ENCODE measurements at places on chromosomes 11 and 22. TPM values are rescaled to one million over a fixed set of nuclear protein-coding genes. Genes with fewer than 3 reads are reported as not detected.

The MUC5AC gene
- not detected for total RNA-seq

- no peak for DNase-seq
These were observed 24.2 kb downstream of the MED15 start for GRCh38 chr22:20531404-20532201.

DNA sequence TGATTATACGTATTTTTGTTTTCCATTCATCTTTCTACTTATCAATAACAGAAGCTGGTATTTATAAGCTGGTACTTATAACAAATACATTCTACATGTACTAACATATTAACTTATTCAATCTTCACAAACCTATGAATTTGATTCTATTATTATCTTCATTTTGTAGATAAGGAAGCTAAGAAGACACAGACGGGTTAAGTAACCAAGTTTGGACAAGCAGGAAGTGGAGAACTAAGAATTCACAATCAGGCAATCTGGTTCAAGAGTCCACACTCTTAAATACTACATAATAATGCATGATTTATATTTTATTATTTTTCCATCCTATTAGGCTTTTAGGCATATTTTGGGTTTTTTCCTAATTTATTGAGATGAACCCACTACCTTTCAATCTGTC is 25.0 kb downstream of the FCHSD2 start:
- DNase-seq: no peak

The GRM5 gene
- total RNA-seq: not detected

The CBLIF gene
- not detected for total RNA-seq

DNA sequence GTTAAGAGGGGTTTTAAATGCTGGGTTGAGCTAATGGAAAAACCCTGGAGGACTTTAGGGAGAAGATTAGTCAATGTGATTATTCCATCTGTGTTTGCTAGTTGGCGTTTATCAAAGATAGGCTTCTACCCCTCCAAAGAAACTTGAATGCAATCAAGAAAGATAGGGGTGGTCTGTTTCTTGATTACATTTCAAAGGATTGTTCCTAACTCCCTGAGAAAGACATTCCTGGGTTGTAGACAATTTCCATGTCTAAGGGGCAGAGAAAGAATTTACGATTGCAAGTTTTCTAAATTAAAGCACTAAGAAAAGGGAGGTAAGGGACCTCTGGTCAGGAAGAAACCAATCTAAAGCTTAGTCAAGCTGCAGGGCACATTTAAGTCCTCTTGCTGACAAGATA is 2268.7 kb downstream of the LRRC4C start:
- DNase-seq: no peak

DNA sequence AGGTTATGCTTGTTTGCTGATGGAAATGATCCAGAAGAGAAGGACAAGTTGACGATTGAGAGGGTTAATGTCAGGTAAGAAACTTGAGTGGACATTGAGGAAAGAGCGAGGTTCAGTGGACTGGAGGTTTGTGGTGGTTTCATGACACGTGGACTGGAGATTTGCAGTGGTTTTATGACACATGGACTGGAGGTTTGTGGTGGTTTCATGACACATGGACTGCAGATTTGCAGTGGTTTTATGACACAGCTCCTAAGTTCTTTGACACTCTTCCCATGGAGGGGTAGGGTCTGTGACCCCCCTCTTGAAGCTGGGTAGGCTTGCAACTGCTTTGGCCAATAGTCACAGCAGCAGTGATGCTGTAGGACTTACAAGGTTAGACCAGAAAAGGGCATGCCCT is 5.4 kb upstream of the MAPK8IP2 start:
- no peak for DNase-seq

The FGF19 gene
- total RNA-seq: not detected

GRCh38 chr11:82987997-82988396 is 83.7 kb downstream of the RAB30 start:
- DNase-seq: no peak

GRCh38 chr11:32448232-32448631 is 12.9 kb upstream of the WT1 start:
- no peak for DNase-seq

The COX8A gene
- 451 TPM for total RNA-seq

The SLC22A9 gene
- total RNA-seq: not detected

The SNX15 gene
- total RNA-seq: 28.3 TPM

GRCh38 chr11:1839924-1840779 is 1.4 kb downstream of the TNNI2 start:
- no peak for DNase-seq

The ARSA gene
- 64.2 TPM for total RNA-seq

DNA sequence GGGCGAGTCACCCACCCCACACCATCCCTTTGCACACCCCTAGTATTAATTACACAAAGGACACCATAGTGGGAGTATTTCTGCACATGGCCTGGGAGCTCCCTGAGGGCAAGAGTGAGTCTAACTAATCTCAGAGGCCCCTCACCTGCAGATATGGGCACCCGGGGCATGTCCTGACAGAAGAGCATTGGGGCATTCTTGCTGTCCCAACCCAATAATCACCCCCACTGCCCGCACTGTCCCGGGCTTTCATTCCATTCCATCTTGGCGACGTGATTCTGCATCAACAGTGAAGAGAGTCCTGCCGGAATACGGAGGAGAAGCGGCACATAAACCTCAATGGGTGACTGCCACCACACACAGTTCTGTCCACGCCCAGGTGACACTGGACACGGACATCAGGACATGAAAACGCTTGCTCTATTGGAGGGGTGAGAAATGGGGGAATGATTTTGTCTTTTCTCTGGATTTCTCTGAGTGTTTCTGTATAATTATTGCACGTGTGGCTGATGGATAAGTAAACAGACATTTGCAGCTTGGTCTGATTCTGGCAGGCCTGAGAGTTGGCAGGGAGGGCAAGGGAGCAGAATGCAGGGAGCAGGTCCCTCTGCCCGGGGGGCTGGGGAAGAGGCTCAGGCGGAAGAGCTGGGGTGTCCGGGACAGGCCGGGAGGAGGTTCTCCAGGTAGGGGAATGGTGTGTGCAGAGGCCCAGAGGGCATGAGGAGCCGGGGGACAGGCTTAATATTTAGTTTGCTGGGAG is 38.2 kb downstream of the SCUBE1 start:
- DNase-seq: no peak

The VPREB3 gene
- not detected for total RNA-seq

DNA sequence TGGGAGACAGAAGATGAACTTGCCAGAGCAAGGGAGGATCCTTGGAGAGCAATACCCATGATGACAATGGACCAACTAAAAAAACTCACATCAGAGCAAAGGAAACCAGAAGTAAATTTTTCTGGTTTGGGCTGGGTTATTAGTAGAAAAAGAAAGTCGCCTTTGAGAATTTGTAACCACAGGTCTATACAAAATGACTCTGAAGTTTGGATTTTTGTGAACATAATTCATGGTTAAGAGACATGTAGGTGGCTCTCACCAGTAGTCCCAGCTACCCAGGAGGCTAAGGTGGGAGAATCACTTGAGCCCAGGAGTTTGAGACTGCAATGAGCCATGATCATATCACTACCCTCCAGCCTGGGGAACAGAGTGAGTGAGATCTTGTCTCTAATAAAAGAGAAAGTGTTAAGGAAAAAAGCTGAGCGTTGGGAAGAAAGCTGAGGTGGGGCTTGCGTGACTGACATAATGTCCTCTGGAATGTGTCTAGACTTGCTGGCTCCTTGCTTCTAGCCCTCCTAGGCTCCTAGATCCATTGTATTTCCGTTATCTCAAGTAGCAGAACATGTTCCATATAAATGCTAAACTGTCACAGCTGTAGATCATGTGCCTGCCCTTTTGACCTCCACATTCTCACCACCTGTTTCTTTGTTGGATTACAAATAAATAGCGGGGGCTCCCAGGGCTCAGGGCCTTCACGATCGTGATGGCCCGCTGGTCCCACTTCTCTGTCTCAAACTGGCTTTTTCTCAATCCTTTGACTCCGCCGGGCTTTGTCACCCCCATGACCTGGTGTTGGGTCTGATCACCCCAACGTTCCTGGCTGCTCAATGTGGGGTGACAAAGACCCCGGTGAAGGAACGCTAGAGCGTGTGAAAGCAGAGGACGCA is 56.2 kb upstream of the SC5D start:
- no peak for DNase-seq

- DNase-seq: no peak
These were observed 53.5 kb downstream of the CYTH4 start for GRCh38 chr22:37335806-37336199.

The GGT1 gene
- 48.1 TPM for total RNA-seq

DNA sequence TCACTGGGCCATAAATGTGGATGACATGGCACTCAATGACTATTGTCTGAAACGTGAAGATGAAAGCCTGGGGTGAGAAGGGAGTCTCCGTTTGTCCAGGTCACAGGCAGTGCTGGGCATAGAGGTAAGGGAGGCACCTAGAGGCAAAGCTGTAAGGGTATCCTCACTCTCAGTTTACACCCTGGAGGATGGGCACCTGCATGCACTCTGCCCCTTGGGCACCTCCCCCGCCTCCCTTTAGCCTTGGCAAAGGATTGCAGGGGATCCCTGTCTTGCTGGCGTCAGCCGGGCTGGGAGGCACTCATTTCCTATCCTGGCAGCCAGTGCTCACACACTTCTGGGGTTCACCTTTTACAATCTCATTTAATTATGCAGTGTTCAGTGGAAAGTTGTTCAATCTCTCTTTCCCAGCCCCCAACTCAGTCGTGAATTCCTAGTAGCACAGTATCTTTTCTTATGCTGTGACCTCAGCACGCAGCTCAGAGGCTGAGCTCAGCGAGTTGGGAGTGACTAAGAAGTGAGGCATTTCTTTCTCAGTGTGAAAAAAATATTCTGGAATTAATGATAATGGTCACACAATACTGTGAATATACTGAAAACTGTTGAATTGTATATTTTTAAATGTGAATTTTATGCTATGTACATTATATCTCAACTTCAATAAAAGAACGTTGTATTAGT is 866.6 kb downstream of the BRD1 start:
- DNase-seq: no peak

GRCh38 chr11:2234963-2235362 is 35.4 kb downstream of the ASCL2 start:
- no peak for DNase-seq

The OR51I1 gene
- not detected for total RNA-seq

DNA sequence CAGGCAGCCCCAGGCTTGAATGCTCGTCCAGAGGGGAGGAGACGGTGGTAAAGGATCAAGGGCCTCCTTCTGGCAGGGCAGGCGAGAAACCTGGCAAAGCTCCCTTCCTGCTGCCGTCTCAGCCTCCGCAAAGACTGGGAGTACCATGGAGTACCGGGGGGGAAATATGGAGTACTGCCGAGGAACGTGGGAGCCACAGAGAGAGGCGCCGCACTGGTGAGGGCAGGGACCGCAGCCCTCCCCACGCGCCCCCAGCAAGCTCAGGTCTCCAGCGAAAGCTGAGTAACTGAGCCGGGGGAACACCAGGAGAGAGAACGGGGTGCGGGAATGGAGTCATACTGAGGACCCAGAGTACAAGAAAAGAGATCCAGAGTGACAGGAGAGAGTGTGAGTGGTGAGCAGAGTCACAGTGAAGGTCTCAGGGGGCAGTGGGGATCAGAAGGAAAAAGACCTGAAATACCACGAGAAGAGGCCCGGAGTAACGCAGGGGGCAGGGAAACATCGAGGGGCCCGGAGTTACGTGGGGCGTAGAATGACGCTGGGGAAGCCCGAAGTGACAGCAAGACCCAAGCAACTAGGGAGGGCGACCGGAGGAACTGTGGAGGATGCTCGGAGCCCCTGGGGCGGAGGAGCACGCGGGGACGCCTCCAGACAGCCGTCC is 740 bp downstream of the EML3 start:
- DNase-seq: no peak

The ELFN2 gene
- 0.23 TPM for total RNA-seq

DNA sequence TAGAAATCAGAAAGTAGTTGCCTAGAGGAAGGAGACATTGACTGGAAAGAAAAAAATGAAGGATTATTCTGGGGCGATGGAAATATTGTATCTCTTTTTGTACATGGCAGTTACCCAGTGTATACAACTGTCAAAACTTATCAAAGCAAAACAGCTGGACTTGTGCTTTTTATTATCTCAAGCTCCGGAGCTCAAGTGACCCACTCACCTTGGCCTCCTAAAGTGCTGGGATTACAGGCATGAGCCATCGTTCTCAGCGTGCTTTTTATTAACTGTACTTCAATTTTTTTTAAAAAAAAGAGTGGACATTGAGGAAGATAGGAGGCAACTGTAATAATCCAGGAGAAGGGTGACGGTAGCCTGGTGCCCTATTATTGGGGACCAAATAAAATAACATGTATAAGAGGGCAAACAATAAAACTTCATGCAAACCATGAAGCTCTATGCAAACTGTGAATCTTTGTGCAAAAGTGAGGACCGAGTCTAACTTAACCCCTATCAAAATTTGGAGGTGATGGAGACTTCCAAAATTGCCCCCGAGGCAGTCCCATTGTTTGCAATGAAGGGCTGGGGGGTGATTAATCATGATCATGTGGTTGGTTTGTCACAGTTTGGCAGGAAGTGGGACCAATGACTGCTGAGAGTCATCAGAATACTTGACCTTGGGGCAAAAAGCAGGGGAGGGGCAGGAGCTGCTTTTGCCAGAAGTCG is 23.5 kb downstream of the FZD4 start:
- no peak for DNase-seq

GRCh38 chr11:44598831-44599230 is 33.4 kb downstream of the CD82 start:
- no peak for DNase-seq

The PARVA gene
- not detected for total RNA-seq

The MMP3 gene
- not detected for total RNA-seq

DNA sequence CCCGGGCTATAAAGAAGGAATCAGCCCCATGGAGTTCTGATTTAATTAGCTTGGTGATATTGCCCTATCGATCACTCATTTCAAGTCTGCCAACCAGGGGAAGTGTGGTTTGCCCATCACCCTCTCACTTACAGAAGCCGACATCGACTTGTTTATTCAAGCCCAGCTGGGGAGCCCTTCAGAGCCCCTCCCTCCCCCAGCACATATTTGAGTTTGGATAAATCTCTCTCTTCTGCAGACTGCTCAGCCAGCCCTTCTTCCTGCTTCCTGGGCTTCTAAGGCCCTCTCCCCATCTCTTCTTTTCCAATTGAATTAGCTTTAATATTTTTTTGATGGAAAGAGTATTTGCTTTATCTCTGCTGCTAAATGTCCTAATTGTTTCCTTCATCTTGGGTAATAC is 299.0 kb downstream of the MIAT start:
- no peak for DNase-seq

The RAB38 gene
- 1.6 TPM for total RNA-seq

DNA sequence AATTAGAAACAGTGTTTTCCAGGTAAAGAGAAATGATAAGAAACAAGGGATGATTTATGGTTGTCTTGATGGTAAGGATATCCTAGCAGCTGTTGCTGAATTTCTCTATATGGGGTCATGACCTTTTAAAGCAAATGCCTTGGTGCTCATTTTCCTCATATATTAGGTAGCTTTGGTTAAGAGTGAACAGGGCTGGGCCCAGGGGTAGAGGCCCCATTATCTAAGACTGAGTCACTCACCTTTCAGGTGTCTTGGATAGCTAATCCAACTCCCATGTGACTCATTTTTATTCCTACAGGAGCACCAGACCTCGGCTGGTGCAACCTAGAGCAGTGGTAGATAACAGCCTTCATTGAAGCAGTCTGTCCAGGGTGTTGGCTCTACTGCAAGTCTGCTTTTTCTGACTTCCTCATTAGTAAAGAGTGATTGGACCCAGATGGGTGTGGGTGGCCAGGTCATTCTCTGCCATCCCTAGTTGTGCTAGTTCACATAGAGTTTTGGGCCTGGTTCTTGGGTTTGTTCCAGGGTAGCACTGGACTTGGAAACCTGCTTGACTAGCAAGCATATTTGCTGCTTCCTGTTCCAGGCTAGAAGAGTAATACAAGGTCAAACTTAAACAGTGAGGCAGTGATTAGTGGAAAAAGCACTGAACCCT is 37.4 kb downstream of the CTNND1 start:
- no peak for DNase-seq
